ENCODE measurements at places on chromosomes 1 and 21. TPM values are rescaled to one million over a fixed set of nuclear protein-coding genes. Genes with fewer than 3 reads are reported as not detected.

Gene ABCA4
- 3.7 TPM for total RNA-seq

DNA sequence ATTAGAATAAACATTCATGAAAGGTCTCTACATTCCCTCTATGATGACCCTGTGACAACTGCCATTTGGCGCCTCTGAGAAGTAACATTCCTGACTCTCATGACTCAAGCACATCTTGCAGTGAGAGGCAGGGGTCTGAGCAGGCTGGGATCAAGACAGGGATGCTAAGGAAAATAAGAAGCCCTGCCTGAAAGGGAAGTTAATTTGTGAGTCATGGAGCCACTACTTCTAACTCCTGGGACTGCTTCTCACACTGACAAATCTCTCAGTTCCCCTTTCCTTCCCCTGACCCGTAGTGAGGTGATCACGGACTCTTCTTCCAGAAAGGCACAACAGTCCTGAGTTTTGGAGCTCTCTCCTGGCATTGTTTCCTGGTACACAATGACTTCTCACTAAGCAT, 231.9 kb downstream of the TNR start:
- H3K27me3 ChIP-seq, result no peaks in the 10 kb centered on the region
- no peak overlapping the region for H3K4me3 ChIP-seq
- no peak for DNase-seq
- peaks cover 24% of the 10 kb centered on the region for H3K4me1 ChIP-seq

GRCh38 chr1:192945390-192946130, 113.6 kb downstream of the UCHL5 start:
- no peak for DNase-seq
- no peaks in the 10 kb centered on the region for H3K27me3 ChIP-seq
- no peaks in the 10 kb centered on the region for H3K36me3 ChIP-seq
- H3K4me1 ChIP-seq, result no peaks in the 10 kb centered on the region

Gene IRF6
- 3.9 TPM for total RNA-seq

Gene LRRN2
- total RNA-seq, result 0.81 TPM

DNA sequence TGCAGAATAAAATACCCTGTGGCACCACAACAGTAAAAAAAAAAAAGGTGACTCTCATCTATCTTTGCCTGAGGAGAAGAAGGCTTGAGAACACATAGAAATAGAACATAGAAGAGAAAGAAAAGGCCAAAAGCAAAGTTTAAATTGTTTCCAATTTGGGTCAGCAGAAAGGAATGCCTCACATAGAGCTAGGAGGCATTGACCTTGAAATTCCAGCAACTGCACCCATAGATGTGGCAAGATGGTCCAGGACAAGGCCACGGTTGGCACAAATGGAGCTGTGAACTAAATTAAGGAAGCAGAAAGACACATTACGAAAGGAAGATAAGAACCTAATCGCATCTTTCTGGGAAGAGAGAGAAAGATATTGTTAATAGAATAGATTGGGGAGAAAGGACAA, 588.3 kb downstream of the LMO4 start:
- DNase-seq, result no peak
- peaks cover 51% of the 10 kb centered on the region for H3K4me1 ChIP-seq
- no peak overlapping the region for H3K4me3 ChIP-seq

- no peak for DNase-seq
- no peaks in the 10 kb centered on the region for H3K4me1 ChIP-seq
- no peaks in the 10 kb centered on the region for H3K27me3 ChIP-seq
- H3K36me3 ChIP-seq, result no peaks in the 10 kb centered on the region
- no peak overlapping the region for H3K4me3 ChIP-seq
Measured at GRCh38 chr1:119683893-119684292, 27.8 kb upstream of the PHGDH start.

DNA sequence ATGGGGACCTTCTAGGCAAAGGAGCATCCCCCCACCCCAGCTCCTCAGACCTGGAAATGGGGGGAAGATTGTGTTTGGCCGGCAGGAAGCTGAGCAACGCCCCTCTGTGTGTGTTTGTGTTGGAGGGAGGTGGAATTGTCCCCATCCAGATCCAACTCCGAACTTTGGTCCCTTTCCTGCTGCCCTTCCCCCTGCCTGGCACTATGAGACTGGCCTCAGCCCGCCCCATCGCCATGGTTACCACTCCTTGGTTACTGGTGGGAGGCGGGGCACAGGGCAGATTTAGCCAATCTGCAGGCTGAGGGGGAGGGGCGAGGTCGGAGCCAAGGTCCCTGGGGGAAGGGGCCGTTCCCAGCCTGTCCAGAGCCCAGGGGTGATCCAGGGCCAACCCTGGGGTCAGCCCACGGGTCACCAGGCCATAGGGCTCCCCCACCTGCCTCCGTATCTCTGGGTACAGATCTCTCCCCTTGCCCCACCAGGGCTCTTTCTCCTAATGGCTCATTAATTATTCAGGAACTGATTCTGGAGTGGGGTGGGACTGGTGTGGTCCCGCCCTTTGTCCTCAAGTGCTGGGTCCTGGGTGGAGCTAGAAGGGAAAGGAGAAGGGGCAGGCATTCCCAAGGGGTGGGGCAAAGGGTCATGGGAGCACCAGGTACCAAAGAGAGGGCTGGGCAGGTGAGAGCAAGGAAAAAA, 15.2 kb downstream of the PTPRF start:
- peak; percentile 47 for DNase-seq
- H3K4me1 ChIP-seq, result peaks cover 39% of the 10 kb centered on the region
- H3K27ac ChIP-seq, result peak overlapping the region; percentile 7
- no peaks in the 10 kb centered on the region for H3K36me3 ChIP-seq

GRCh38 chr1:47561523-47562007, 123.7 kb downstream of the FOXD2 start:
- H3K36me3 ChIP-seq, result no peaks in the 10 kb centered on the region
- no peak overlapping the region for H3K27ac ChIP-seq
- no peaks in the 10 kb centered on the region for H3K27me3 ChIP-seq
- DNase-seq, result no peak

Gene FCRL6
- total RNA-seq, result not detected

DNA sequence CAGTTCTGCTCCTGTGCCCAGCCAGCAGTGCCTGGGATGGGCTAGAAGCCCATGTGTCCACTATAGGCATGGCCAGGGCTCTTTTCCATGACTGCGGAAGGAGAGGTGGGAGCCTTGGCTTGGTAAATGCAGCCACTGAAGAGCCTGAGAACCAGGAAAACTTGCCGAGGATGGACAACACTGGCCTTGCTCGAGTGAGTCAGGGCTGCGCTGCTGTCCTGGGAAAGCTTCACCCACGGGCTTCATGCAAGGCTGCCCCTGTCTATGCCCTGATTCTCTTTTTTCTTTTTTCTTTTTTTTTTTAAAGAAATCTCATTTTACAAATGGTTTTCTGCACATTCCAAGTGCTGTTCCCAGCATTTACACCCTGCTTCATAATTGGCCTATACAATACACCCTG, 156.5 kb downstream of the CAMTA1 start:
- no peaks in the 10 kb centered on the region for H3K27me3 ChIP-seq
- H3K36me3 ChIP-seq, result no peaks in the 10 kb centered on the region
- H3K4me1 ChIP-seq, result no peaks in the 10 kb centered on the region

- no peak overlapping the region for H3K27ac ChIP-seq
- no peak overlapping the region for H3K4me3 ChIP-seq
- no peaks in the 10 kb centered on the region for H3K36me3 ChIP-seq
- H3K27me3 ChIP-seq, result no peaks in the 10 kb centered on the region
Measured at GRCh38 chr21:38156200-38156599, 100.6 kb upstream of the KCNJ15 start.

Gene NPPB
- total RNA-seq, result not detected

Gene KCNA3
- 1.8 TPM for total RNA-seq

GRCh38 chr1:105838071-105838470, 1218.4 kb upstream of the PRMT6 start:
- no peak overlapping the region for H3K27ac ChIP-seq
- DNase-seq, result no peak
- no peaks in the 10 kb centered on the region for H3K27me3 ChIP-seq

DNA sequence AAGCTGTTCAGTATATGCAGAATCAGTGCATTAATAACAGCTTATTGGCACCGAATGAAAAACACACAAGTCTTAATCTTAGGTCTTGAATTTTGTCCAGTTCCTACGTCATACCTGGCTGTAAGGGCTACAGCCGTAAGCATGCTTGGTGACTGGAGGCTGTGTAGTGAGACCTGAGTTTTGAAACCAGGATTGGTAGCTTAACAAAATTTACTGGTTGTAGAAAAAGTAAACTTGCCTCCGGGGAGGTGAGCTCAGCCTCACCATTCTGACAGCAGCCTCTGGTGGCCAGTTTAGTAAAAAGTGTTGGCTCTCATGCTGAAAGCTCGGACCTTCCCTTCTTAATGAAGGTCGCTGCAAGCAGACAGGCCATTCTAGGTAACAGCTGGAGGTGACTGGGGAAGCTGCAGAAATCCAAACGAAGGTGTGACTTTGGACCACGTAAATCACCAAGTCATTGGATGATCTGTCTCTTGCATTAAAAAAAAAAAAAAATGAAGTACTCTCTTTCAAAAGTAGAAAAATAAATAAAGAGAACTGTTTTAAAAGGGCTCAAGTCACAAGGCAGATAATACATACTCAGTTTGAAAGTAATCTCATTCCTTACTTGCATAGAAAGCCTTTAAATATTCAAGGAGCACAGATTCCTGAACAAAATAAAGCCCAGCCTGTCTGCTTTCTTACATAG, 48.9 kb downstream of the HLCS start:
- no peak for DNase-seq
- no peaks in the 10 kb centered on the region for H3K4me1 ChIP-seq
- H3K4me3 ChIP-seq, result no peak overlapping the region
- H3K27ac ChIP-seq, result no peak overlapping the region
- H3K27me3 ChIP-seq, result no peaks in the 10 kb centered on the region

GRCh38 chr1:235646463-235646862, 3.1 kb downstream of the GNG4 start:
- no peak overlapping the region for H3K27ac ChIP-seq
- no peak for DNase-seq
- no peak overlapping the region for H3K4me3 ChIP-seq
- H3K4me1 ChIP-seq, result peaks cover 25% of the 10 kb centered on the region
- no peaks in the 10 kb centered on the region for H3K36me3 ChIP-seq
- peaks cover 10% of the 10 kb centered on the region for H3K27me3 ChIP-seq

Gene CADM3
- total RNA-seq, result 7.2 TPM
